Stimulated activated CD8-positive, alpha-beta memory T cell treated with anti-CD3 and anti-CD28 coated beads, Interleukin-4, amount 100 ng/mL, for 4 hours (primary cell): ENCODE measurements at places on chromosomes 3 and 15.

DNA sequence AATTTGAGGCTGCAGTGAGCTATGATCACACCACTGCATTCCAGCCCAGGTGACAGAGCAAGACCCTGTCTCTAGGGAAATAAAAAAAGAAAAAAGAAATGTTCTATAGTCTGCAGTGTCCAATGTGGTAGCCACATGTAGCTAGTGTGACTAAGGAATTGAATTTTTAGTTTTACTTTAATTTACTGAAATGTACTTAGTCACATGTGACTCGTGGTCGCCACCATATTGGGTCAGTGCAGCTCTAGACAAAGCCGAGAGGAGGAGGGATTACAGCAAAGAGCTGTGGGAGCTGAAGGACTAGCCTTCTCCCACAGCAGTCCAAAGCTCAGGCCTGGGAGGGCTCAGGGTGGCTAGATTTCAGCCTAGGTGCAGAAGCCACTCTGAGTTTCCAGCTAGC lies 65.9 kb upstream of the NTRK3 start:
- no peak for DNase-seq

DNA sequence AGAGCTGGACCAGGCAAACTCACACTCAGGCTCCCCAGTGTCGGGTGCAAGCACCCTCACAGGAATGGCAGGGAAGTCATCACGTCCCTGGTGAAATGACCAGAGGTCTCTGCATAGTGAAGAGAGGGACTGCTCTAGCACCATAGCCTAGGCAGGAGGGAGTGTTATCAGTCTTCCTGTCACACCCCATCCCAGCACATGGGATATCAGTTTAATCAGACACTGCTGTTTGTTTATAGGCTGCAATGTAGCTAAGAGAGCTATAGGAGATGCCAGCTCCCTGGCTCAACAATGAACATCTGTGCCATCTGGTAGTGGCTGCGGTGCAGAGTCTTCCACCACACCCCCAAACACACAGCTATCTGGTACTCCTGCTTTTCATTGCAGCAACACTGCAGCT lies 776.6 kb downstream of the ZNF385D start:
- no peak for DNase-seq

DNA sequence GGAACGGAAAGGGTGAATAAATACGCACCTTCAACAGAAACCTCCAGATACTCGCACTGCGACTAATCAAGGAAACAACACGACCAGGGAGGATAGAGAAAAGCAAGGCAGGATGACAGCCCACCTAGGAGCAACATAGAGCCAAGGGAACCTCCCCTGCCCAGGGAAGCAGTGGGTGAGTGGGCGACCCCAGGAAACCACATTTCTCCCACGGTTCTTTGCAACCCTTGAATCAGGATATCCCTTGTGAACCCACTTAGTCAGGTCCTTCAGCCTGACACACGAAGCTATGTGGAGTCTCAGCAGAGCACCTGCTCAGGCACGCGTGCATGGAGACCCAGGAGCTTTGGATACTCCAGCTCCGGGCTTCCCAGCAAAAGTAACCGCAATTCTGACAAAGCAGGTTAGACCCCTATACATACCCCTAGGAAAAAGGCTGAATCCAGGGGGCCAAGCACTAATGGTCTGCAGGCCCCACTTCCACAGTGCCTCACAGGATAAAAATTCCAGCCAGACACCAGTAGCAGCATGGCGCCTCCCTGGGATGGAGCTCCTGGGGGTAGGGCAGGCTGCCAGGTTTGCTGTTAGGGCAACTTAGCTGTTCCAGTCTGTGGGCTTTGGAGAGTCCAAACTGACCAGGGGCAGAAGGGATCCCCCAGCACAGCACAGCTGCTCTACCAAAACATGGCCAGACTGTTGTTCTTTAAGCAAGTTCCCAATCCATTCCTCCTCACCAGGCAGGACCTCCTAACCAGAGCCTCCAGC lies 38.4 kb upstream of the PXYLP1 start:
- DNase-seq, result no peak

- no peak for DNase-seq
These were observed 286.9 kb upstream of the TBL1XR1 start for GRCh38 chr3:177484206-177484605.

DNA sequence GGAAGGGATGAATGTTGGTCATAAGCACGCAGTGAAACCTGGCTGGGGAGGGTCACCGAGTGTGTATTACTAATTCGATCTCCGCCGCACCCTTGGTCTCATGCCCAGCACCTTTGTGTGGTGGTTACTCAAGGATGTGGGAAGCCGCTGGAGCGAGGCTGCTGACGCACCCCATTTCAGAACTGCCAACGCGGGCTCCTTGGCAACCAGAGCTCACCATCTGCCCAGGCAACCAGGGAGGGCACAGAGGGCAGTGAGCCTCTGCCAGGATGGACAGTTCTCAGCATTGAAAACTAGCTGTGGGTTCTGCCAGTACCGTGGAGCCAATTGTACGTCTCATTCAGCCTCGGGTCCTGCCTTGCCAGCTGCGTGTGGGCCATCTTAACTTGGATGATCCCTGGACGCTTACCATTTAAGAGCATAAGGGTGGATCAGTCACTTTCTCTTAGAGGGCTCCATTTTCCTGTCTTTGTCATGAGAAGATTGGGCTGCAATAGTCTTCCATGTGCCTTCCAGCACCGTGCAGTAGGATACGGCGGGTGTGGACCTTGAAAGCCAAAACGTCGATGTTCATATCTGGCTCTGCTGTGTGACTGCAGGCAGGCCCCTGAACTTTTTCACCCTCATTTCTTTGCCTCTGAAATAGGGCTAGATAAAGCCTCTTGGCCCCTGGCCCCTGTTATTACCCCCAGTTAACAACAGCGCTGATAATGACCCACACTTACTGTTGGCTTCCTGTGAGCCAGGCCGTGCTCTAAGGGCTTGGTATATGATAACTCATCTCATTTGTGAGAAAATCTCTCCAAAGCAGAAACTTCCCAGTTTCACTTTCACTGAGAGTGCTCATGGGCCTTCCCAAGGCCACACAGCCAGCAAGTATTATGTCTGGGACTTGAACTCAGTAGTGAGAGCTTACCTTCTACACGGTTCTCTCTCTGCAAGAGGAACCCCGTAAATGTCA lies 238.8 kb downstream of the OPA1 start:
- no peak for DNase-seq

GRCh38 chr3:123562547-123562946 lies 22.3 kb downstream of the HACD2 start:
- no peak for DNase-seq

GRCh38 chr15:101035611-101036010 lies 116.5 kb downstream of the LRRK1 start:
- DNase-seq, result no peak

DNA sequence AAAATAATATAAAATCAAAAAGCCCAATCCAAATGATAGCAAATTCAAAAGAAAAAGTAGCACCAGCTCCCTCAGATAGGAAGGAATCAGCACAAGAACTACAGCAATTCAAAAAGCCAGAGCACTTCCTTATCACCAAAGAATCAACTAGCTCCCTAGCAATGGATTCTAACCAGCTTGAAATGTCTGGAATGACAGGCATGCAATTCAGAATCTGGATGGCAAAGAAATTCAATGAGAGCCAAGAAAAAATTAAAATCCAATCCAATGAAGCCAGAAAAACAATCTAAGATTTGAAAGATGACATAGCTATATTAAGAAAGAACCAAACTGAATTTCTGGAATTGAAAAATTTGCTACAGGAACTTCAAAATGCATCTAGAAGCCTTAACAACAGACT lies 1334.4 kb upstream of the ALCAM start:
- DNase-seq, result no peak

DNA sequence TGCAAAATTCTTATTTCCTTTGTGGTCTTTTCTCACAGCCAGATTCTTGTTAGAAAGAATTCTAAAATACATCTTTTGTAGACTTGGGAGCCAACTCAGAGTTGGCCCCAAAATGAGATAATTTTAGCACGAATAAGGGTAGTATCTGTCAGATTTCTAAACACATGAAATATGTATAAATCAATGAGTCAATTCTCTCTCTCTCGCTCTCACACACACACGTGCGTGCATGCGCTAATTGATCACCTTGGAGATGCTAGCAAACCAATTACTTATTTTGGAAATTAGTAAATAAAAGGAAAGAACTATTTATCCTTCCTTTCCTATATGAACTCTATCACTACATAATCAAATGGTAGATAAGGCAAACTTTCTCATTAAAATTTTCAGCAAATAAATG lies 32.9 kb upstream of the PIK3R4 start:
- DNase-seq, result no peak

GRCh38 chr3:72597043-72597442 lies 251.2 kb downstream of the SHQ1 start:
- no peak for DNase-seq

- DNase-seq, result no peak
These were observed 46.1 kb downstream of the SLC2A2 start for GRCh38 chr3:170980399-170980798.

GRCh38 chr3:87982421-87982820 lies 76.4 kb downstream of the CGGBP1 start:
- DNase-seq, result no peak

DNA sequence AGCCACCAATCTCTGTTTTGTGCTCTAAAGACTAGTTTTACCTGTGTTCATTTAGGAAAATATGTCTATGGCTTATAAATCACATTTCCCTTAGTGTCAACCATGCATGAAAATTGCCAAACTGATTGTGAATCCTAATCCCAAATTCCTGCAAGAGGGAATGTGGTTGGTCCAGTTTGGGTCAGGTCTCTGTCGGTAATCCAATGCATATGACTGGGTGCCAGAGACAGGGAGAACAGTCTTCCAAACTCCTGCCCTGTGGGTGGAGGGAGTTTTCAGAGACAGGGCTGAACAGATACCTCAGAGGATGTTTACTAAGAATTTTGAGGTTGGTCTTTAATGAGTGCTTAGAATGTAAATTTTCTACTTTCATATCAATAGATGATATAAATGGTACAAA lies 300.5 kb upstream of the ARL6 start:
- no peak for DNase-seq

DNA sequence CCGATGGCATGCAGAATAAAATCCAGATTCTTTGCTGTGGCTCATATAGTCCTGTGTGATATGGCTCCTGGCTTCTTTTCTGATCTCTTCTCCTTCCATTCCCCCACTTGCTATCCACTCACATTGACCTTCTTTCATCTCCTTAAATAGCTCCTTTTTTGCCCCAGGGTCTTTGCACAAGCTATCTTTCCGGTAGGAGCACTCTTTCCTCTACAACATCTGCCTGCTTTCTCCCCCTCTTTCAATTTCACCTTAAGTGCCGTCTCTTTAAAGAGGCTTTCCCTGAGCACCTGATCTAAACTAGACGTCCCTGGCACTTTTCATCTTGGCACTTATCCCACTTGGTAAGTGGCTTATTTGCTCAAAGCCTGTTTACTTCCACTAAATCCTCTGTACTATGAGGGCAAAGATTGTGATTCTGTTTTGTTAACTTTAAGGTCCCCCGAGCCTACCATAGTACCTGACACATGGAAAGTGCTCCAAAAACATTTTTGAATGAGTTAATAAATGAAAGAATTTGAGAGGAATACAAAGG lies 323.3 kb upstream of the TLE3 start:
- no peak for DNase-seq

- DNase-seq, result no peak
These were observed 278.0 kb downstream of the ZBBX start for GRCh38 chr3:167102071-167102470.

DNA sequence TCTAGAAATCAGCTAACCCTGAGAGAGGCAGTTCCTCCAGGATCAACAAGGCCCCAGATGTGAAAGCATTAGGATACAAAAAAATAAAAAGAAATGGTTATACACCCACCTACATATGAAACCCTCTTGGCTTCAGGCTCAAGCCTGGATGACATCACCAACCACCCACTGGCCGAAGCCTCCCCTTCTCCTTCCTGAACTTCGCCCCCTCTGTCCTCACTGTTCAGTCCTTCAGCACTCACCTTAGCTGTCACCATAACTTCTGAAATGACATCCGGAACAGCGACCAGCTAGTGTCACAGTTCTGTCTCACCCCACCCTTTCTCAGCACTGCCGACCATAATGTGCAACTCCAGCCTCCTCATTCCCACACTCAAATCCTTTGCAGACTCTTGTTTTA lies 98.7 kb downstream of the PLCH1 start:
- no peak for DNase-seq

- no peak for DNase-seq
These were observed 3.5 kb downstream of the SIDT1 start for GRCh38 chr3:113535898-113536297.
